ENCODE measurements at places on chromosomes 1 and 21. TPM values are rescaled to one million over a fixed set of nuclear protein-coding genes. Genes with fewer than 3 reads are reported as not detected.

DNA sequence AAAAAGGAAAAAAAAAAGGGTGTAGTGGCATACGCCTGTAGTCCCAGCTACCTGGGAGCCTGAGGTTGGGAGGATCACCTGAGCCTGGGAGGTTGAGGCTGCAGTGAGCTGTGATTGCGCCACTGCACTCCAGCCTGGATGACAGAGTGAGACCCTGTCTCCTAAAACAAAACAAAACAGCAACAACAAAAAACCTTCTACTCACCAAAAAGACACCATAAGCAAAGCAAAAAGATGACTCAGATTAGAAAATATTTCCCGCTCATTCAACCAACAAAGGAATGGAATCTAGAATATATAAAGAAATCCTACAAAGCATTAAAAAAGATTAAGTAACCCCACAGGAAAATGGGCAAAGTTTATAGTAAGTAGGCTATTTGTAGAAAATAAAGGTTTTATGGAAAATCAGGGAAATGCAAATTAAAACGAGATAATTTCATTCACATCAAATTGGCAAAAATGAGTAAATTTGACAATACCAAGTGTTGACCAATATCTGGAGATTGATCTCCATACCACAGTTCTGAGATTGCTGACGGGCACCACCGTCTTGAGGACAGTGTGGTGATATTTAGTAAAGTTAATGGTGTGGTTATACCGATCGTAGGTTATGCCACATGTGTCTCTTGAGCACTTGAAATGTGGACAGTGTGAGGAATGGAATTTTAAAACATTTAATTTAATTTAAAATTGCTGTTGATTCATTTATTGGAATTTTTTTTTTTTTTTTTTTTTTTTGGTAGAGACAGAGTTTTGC lies 54.0 kb downstream of the PIK3CD start:
- H3K27ac ChIP-seq, result no peak overlapping the region
- H3K4me1 ChIP-seq, result no peaks in the 10 kb centered on the region
- no peaks in the 10 kb centered on the region for H3K36me3 ChIP-seq
- H3K27me3 ChIP-seq, result no peaks in the 10 kb centered on the region

DNA sequence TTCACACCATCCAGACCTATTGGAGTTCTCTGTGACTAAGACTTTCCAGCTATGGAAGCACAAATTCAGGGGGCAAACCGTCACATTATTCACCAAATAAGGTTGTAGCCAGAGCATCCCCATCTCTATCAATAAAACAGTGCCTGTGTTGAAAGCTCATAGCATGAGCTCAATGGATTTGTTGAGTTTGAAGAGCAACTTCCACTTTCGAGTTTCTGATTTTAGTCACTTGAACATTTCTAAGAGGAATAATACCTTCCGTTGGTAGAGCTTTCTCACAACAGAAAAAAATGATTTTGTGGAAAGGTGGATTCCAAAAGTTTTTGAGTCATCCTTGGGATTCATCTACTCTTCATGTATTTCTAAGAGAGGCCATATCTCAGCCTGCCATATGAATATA lies 13.0 kb upstream of the ELAVL4 start:
- no peak for DNase-seq
- H3K27ac ChIP-seq, result no peak overlapping the region
- H3K36me3 ChIP-seq, result no peaks in the 10 kb centered on the region
- H3K27me3 ChIP-seq, result no peaks in the 10 kb centered on the region

GRCh38 chr1:221961532-221962292 lies 219.8 kb upstream of the DUSP10 start:
- no peak overlapping the region for H3K27ac ChIP-seq
- no peaks in the 10 kb centered on the region for H3K4me1 ChIP-seq
- no peaks in the 10 kb centered on the region for H3K27me3 ChIP-seq
- no peak for DNase-seq
- no peak overlapping the region for H3K4me3 ChIP-seq
- no peaks in the 10 kb centered on the region for H3K36me3 ChIP-seq

DNA sequence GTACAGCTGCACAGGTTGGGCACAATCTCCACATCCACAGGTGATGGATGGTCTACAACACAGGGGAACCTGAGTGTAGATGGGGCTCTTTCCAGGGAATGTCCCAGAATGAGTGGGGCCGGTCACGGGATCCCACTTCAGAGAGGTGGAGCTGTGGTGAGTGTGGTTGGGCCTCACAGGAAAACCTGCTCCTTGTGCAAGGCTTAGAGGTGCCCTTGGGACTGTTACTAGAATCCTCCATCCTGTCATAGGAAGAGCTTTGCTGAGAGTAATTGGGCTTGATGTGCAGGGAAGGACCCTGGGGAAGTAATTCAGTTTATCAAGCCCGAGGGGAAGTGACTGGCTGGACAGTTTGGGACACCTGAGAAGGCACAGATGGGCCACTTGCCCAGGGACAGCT lies 137.9 kb downstream of the ZSCAN20 start:
- no peaks in the 10 kb centered on the region for H3K4me1 ChIP-seq
- H3K27ac ChIP-seq, result no peak overlapping the region

- no peak overlapping the region for H3K27ac ChIP-seq
- no peaks in the 10 kb centered on the region for H3K27me3 ChIP-seq
- H3K4me1 ChIP-seq, result peaks cover 9% of the 10 kb centered on the region
- H3K4me3 ChIP-seq, result no peak overlapping the region
Measured at GRCh38 chr1:162200096-162200847, 130.8 kb downstream of the NOS1AP start.

DNA sequence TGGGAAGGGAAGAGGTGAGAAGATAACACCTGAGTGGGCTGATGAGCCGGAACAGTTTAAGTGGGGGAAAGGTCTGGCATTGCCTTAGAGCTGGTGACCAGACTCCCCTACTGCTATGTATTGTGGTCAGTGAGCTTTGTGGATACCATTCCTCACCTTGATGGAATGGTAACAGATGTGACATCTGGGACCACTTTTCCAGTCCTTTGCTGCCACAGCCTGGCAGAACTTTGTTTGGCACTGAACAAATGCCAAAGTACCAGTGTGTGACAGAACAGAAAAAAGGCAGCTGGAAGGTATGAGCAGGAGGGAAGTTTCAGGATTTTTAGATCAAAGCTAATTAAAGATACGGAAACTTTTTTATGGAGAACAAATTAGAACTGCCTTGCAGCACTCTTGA lies 6.2 kb downstream of the MED8 start:
- peak overlapping the region; percentile 65 for H3K27ac ChIP-seq
- H3K4me3 ChIP-seq, result no peak overlapping the region
- no peaks in the 10 kb centered on the region for H3K27me3 ChIP-seq
- DNase-seq, result no peak
- H3K36me3 ChIP-seq, result peaks cover 25% of the 10 kb centered on the region

GRCh38 chr1:117051224-117052064 lies 8.7 kb upstream of the TTF2 start:
- H3K27ac ChIP-seq, result no peak overlapping the region
- DNase-seq, result no peak
- no peak overlapping the region for H3K4me3 ChIP-seq
- no peaks in the 10 kb centered on the region for H3K27me3 ChIP-seq
- no peaks in the 10 kb centered on the region for H3K36me3 ChIP-seq

DNA sequence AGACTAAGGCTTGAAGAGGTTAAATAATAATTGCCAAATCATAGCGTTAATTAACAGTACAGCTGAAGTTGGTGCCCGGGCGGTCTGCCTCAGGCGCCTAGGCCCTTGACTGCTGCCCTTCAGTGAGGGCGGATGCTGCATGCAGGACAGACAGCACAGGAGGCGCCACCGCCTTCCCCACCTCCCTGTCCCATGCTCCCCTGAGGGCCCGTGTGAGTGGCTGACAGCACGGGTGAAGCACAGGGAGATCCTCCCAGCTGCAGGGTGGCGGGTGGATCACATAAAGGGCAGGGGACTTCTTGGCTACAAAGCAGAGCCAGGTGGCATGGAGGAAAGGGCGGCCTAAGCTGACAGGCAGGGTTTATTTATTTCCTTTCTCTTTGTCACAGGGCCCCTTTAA lies 49.1 kb downstream of the DDX20 start:
- no peaks in the 10 kb centered on the region for H3K36me3 ChIP-seq
- no peak for DNase-seq
- H3K27ac ChIP-seq, result no peak overlapping the region
- no peaks in the 10 kb centered on the region for H3K27me3 ChIP-seq
- no peak overlapping the region for H3K4me3 ChIP-seq

GRCh38 chr21:25561668-25562641 lies 45.3 kb downstream of the MRPL39 start:
- no peaks in the 10 kb centered on the region for H3K27me3 ChIP-seq
- H3K4me1 ChIP-seq, result peaks cover 10% of the 10 kb centered on the region
- peak overlapping the region; percentile 29 for H3K4me3 ChIP-seq
- H3K27ac ChIP-seq, result no peak overlapping the region
- H3K36me3 ChIP-seq, result no peaks in the 10 kb centered on the region

GRCh38 chr1:204282761-204283221 lies 69.0 kb upstream of the GOLT1A start:
- no peak for DNase-seq
- H3K27ac ChIP-seq, result peak overlapping the region; percentile 22
- H3K36me3 ChIP-seq, result no peaks in the 10 kb centered on the region
- no peak overlapping the region for H3K4me3 ChIP-seq

DNA sequence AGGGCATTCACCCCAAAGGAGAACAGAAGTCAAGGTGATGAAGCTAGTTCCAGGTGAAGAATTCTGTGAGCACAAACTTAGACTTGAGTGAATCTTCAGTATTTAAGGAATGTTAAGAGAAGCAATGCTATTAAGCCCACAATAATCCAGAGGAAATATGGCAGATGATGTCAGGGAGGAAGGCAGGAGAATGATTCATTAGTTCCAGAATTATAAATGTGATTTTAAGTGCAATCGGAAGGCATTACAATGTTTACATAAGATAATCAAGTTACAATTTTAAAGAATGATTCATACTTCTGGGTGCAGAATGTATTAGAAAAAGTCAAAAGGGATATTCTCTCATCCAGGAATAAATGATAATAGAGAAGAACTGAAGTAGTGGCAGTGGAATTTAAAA lies 545.2 kb upstream of the BRINP3 start:
- H3K4me1 ChIP-seq, result no peaks in the 10 kb centered on the region
- H3K4me3 ChIP-seq, result no peak overlapping the region
- DNase-seq, result no peak
- no peaks in the 10 kb centered on the region for H3K27me3 ChIP-seq
- no peaks in the 10 kb centered on the region for H3K36me3 ChIP-seq

DNA sequence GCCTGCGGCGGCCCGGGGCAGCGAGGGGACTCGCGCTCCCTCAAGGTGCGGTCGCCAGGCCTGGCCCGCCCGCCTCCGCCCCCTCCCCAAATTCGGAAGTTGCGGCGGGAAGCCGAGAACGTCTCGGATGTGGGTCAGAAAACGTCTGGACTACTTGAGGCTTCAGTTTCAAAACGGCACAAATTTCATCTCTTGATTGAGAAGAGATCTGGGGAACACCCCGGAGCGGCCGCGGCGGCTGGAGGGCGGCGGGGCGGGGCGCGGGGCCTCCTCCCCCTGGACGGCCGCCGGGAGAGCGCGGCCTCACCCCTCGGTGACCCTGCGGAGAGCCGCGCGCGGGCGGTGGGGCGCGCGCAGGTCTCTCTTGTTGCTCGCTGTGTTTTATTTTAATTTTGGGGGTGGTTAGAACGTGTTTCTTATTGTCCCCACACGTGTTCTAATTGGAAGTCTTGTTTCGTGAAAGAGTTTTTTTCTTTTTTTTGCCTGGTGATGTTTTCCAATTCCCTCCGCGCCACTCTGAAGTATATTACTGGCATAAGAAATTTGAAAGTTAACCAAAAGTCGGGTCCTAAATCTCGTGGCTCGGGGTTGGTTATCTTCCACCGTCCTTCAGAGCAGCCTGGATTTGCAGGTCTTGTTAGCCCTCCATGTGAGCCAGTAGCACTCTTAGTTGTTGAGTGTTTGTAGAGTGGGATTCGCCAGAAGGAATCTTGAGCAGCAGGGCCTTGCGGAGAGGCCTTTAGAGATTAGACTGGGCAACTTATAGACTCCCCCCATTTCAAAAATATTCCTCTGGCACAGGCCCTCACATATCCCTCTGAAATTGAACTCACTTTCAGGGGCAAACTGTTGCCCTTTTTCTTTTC lies 749 bp downstream of the PCBP3 start:
- DNase-seq, result no peak
- peaks cover 23% of the 10 kb centered on the region for H3K4me1 ChIP-seq
- peak overlapping the region; percentile 37 for H3K4me3 ChIP-seq
- no peaks in the 10 kb centered on the region for H3K36me3 ChIP-seq
- no peak overlapping the region for H3K27ac ChIP-seq

DNA sequence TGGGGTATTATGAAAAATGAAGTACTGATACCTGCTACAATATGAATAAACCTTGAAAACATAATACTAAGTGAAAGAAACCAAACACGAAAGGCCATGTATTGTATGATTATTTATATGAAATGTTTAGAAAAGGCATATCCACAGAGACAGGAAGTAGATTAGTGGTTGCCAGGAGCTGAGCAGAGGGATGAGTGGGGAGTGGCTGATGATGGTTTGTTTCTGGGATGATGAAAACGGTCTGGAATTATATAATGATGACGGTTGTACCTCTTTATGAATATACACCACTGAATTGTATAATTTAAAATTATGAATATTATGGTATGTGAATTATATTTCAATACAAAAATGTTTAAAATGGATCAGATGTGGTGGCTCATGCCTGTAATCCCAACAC lies 63.8 kb upstream of the MPC2 start:
- H3K4me1 ChIP-seq, result no peaks in the 10 kb centered on the region
- H3K4me3 ChIP-seq, result no peak overlapping the region
- H3K36me3 ChIP-seq, result no peaks in the 10 kb centered on the region
- H3K27me3 ChIP-seq, result no peaks in the 10 kb centered on the region
- no peak overlapping the region for H3K27ac ChIP-seq
- DNase-seq, result no peak

DNA sequence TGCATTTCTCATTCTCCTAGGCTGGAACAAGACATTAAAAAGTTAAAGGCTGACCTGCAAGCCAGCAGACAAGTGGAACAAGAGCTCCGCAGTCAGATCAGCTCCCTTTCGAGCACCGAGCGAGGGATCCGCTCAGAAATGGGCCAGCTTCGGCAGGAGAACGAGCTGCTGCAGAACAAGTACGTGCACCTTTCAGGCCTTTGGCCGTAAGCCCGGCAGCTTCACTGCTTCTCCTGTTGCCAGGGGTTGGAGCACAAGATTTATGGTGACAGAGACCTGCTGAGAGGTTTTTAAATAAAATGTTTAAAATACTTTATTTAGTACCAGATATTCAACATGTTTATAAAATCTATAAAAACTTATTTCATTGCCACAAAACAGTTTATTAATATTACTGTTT lies 53.4 kb downstream of the MACO1 start:
- peak; percentile 26 for DNase-seq
- no peaks in the 10 kb centered on the region for H3K27me3 ChIP-seq
- H3K4me3 ChIP-seq, result no peak overlapping the region
- H3K27ac ChIP-seq, result no peak overlapping the region
- H3K36me3 ChIP-seq, result peaks cover 10% of the 10 kb centered on the region

Gene GIPC2
- polyA plus RNA-seq, result 1.1 TPM

Gene OR2L3
- polyA plus RNA-seq, result 0.24 TPM

Gene PTPN7
- 1.5 TPM for polyA plus RNA-seq

Gene F11R
- polyA plus RNA-seq, result 13.0 TPM

Gene SPRR4
- not detected for polyA plus RNA-seq

Gene COL9A2
- polyA plus RNA-seq, result 58.1 TPM

Gene BEND5
- polyA plus RNA-seq, result 27.7 TPM

Gene LCK
- 0.41 TPM for polyA plus RNA-seq

Gene REN
- polyA plus RNA-seq, result 0.17 TPM

Gene CFAP74
- 5.0 TPM for polyA plus RNA-seq

Gene TMEM269
- polyA plus RNA-seq, result 1.3 TPM

All from spinal cord (tissue), 10 donors.